ENCODE measurements at places on chromosomes 6 and 20. TPM values are rescaled to one million over a fixed set of nuclear protein-coding genes. Genes with fewer than 3 reads are reported as not detected.

EFCAB8 gene
- total RNA-seq = 0.80 TPM

FAM209B gene
- 1.8 TPM for total RNA-seq

RFX6 gene
- total RNA-seq = not detected

OR2J3 gene
- total RNA-seq = 0.09 TPM

CST5 gene
- total RNA-seq = not detected

L3MBTL3 gene
- 22.5 TPM for total RNA-seq

BPI gene
- not detected for total RNA-seq

DNA sequence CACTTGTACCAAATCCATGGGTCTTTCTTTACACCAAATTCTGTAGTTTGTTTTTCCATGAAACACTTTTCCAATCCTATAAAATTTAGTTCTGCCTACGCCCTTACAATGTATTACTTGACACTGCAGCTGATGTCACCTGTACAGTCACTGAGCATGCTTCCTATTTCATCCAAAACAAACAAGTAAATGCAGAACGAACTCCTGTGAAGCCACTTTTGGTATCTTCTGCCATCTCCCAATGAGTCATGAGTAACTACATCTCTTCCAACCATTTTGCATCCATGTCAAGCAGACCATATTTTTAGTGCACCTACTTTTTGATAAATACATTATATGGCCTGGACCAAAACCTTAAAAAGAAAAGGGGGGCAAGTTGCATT, 42.4 kb downstream of the HDDC2 start:
- H3K4me3 ChIP-seq = no peak overlapping the region
- H3K36me3 ChIP-seq = no peaks in the 10 kb centered on the region
- no peak for DNase-seq
- no peaks in the 10 kb centered on the region for H3K27me3 ChIP-seq
- no peak overlapping the region for H3K27ac ChIP-seq

DNA sequence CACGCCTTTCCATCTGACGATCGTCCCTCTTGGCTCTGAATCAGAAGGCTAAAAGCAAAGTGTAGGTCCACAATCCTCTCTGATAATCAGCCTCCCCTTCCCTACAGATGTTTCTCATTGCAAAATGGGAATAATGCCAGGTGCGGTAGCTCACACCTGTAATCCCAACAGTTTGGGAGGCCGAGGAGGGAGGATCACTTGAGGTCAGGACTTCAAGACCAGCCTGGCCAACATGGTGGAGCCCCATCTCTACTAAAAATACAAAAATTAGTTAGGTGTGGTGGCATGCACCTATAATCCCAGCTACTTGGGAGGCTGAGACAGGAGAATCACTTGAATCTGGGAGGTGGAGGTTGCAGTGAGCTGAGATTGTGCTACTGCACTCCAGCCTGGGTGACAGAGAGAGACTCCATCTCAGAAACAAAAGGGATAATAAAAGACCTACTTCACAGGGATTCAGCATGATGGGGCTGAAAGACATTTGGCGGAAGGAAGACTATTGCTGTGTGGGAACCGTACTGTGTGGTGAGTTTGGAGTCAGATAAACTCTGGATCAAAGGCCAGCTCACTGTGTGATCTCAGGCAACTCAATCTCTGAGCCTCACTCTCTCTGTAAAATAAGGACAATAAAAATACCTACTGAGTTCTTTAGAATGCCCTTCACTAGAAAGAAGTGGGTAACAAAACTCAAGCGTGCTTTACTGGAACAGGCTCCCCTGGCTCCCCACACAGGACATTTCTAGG, 15.9 kb upstream of the SLC9A8 start:
- peaks cover 2% of the 10 kb centered on the region for H3K4me1 ChIP-seq
- no peaks in the 10 kb centered on the region for H3K36me3 ChIP-seq
- H3K27ac ChIP-seq = no peak overlapping the region

- no peak overlapping the region for H3K4me3 ChIP-seq
- H3K36me3 ChIP-seq = no peaks in the 10 kb centered on the region
- H3K27me3 ChIP-seq = no peaks in the 10 kb centered on the region
- no peak for DNase-seq
These were observed 601.1 kb upstream of the MAN1A1 start for GRCh38 chr6:119950681-119951080.

DNA sequence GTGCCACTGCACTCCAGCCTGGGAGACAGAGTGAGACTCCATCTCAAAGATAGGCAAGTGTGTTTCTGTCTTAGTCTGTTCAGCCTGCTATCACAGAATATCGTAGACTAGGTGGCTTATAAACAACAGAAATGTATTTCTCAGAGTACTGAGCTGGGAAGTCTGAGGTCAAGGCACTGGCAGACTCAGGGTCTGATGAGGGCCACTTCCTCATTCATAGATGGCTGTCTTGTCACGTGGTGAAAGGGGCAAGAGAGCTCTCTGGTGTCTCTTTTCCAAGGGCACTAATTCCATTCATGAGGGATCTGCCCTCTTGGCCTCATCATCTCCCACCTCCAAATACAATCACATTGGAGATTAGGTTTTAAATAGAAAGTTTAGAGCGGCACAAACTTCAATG, 95.6 kb upstream of the PHACTR3 start:
- no peaks in the 10 kb centered on the region for H3K27me3 ChIP-seq
- no peaks in the 10 kb centered on the region for H3K4me1 ChIP-seq
- no peak for DNase-seq
- no peak overlapping the region for H3K27ac ChIP-seq
- H3K36me3 ChIP-seq = no peaks in the 10 kb centered on the region
- H3K4me3 ChIP-seq = no peak overlapping the region

GRCh38 chr6:61886608-61887259, 399.3 kb downstream of the KHDRBS2 start:
- no peak overlapping the region for H3K27ac ChIP-seq
- H3K4me1 ChIP-seq = no peaks in the 10 kb centered on the region
- H3K27me3 ChIP-seq = no peaks in the 10 kb centered on the region
- H3K36me3 ChIP-seq = no peaks in the 10 kb centered on the region
- DNase-seq = no peak
- no peak overlapping the region for H3K4me3 ChIP-seq

GRCh38 chr6:5854899-5855298, 151.8 kb downstream of the NRN1 start:
- DNase-seq = no peak
- no peak overlapping the region for H3K27ac ChIP-seq
- no peak overlapping the region for H3K4me3 ChIP-seq

GRCh38 chr6:93307505-93308409, 111.6 kb downstream of the EPHA7 start:
- no peaks in the 10 kb centered on the region for H3K27me3 ChIP-seq
- H3K27ac ChIP-seq = no peak overlapping the region
- no peaks in the 10 kb centered on the region for H3K36me3 ChIP-seq
- H3K4me1 ChIP-seq = no peaks in the 10 kb centered on the region

DNA sequence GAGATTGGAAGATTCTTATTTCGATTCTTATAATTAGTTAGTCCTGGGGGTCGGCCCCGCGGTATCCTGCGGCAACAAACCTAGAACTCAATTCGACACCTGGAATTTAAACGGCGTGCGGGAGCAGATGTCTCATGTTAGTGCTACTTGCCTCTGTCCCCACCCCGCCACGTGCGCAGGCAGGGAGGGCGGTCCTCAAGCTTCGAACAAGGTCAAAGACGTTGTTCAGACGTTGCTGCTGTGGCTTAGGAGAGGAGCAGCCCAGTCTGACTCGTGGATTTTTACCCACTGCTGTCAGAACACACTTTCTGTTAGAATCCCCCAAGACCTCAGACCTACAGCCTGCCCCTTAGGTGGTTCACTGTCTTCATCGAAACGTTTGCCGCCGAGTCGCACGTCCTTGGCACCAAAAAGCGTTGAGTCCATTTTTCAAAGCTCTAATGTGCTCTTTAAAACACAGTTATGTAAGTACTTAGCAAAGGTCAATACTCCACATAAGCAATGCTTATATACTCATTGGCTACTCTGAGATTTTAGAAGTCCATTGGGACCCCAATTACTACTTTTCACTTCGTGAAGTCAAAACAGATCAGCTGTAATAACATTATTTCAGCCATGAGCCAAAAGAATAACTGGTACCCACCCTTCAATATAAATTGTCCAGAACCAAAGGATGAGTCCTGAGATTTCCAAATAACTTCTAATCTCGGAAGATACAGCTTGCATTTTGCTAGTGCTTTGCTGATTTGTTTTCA, 2.7 kb upstream of the C6orf62 start:
- H3K36me3 ChIP-seq = no peaks in the 10 kb centered on the region
- H3K27ac ChIP-seq = peak overlapping the region; percentile 99
- H3K4me1 ChIP-seq = peaks cover 24% of the 10 kb centered on the region
- DNase-seq = peak; percentile 82
- peak overlapping the region; percentile 78 for H3K4me3 ChIP-seq

- H3K36me3 ChIP-seq = no peaks in the 10 kb centered on the region
- no peak overlapping the region for H3K4me3 ChIP-seq
- no peaks in the 10 kb centered on the region for H3K27me3 ChIP-seq
- H3K27ac ChIP-seq = no peak overlapping the region
- H3K4me1 ChIP-seq = no peaks in the 10 kb centered on the region
These were observed 361.4 kb downstream of the SAMD5 start for GRCh38 chr6:147869869-147870268.

GRCh38 chr20:47357296-47358038, 968 bp upstream of the ZMYND8 start:
- peak; percentile 75 for DNase-seq
- peak overlapping the region; percentile 92 for H3K27ac ChIP-seq
- H3K4me1 ChIP-seq = peaks cover 51% of the 10 kb centered on the region
- no peaks in the 10 kb centered on the region for H3K27me3 ChIP-seq
- peak overlapping the region; percentile 50 for H3K4me3 ChIP-seq

DNA sequence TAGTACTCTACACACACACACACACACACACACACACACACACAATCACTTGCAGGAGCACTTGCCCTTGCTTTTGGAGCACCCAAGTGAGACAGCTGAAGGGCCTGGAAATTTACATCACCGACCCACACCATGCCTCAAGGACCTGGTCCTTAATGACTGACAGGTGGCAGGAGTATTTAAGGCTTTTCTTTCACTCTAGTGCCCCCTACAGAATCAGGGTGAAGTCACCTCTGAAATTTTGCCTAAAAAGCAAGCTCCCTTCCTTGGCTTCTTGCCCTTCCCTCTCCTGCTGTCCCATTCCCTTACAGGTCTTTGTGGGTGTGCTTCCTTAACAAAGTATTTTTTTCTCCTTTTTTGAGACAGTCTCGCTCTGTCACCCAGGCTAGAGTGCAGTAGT, 353.5 kb upstream of the IRAK1BP1 start:
- DNase-seq = no peak
- no peaks in the 10 kb centered on the region for H3K27me3 ChIP-seq
- H3K27ac ChIP-seq = no peak overlapping the region

- peaks cover 2% of the 10 kb centered on the region for H3K36me3 ChIP-seq
- H3K27me3 ChIP-seq = no peaks in the 10 kb centered on the region
- no peak overlapping the region for H3K27ac ChIP-seq
- no peak overlapping the region for H3K4me3 ChIP-seq
These were observed 97.3 kb downstream of the CDKAL1 start for GRCh38 chr6:20631549-20631924.

DNA sequence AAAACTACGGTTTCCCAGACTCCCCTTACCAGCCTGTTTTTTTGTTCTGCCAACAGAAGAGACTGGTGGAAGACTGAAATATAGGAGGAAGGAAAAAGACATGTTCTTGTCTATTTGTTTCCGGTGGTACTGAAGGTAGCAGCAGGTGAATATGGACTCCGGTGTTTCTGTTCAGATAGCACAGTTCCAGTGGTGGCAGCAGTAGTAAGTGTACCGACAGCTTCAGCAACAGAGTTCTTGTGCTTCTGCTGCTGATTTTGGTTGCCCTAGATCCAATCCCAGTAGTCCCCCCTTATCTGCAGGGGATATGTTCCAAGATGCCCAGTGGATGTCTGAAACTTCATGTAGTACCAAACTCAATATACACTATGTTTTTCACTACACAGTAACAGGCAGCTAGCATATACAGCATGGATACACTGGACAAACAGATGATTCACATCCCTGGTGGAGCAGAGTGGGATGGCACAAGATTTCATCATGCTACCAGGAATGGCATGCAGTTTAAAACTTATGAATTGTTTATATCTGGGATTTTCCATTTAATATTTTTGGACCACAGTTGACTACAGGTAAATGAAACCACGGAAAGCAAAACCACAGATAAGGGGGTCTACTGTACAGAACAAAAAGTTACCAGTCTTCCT, 301.8 kb downstream of the BTBD9 start:
- H3K27ac ChIP-seq = no peak overlapping the region
- no peak for DNase-seq
- H3K27me3 ChIP-seq = no peaks in the 10 kb centered on the region
- no peaks in the 10 kb centered on the region for H3K4me1 ChIP-seq
- H3K36me3 ChIP-seq = peaks cover 6% of the 10 kb centered on the region

DNA sequence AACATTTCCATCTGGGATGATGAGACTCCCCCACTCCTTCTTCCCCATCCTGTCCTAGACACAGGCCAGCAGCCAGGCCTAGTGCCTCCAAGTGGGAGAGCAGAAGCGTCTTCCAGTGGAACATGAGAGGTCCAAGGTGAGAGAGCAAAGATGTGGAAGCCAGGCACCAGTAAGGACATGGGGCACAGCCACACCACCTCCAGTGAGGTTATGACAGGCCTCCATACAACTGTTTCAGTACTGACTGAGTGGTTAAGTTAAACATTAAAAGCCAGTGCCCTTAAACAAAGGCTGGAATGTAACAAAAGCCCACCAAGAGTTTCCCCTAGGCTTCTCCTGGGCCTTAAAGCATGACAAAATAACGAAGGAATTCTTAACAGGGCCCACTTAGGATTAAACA, 5.3 kb downstream of the ZBTB24 start:
- no peak for DNase-seq
- no peak overlapping the region for H3K27ac ChIP-seq
- peaks cover 71% of the 10 kb centered on the region for H3K4me1 ChIP-seq
- peak overlapping the region; percentile 17 for H3K4me3 ChIP-seq
- no peaks in the 10 kb centered on the region for H3K27me3 ChIP-seq
- peaks cover 69% of the 10 kb centered on the region for H3K36me3 ChIP-seq

DNA sequence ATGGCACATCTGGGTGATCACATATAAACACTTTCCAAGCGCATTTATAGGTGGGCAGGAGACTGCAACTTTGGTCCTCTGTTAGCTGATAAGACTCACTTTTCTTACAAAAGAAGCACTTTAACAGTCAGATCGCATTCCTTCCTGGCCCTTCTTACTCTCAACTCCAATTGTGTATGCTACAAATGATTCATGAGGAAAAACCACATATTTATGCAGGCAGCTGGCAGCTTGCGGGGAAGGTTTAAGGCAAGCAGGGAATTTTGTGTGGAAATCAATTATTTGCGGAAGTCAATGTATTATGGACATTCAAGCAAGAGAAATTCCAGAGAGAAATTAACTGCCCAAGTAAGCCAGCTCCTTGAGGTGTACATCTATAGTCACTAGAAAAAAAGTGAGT, 194.0 kb downstream of the PKHD1 start:
- H3K4me1 ChIP-seq = no peaks in the 10 kb centered on the region
- no peak for DNase-seq
- no peaks in the 10 kb centered on the region for H3K36me3 ChIP-seq
- H3K27me3 ChIP-seq = peaks cover 3% of the 10 kb centered on the region

GRCh38 chr6:86715676-86716075, 221.7 kb upstream of the HTR1E start:
- no peak overlapping the region for H3K4me3 ChIP-seq
- no peaks in the 10 kb centered on the region for H3K27me3 ChIP-seq
- no peaks in the 10 kb centered on the region for H3K4me1 ChIP-seq
- DNase-seq = no peak

GRCh38 chr6:164069350-164069990, 655.0 kb downstream of the QKI start:
- H3K4me3 ChIP-seq = no peak overlapping the region
- no peak overlapping the region for H3K27ac ChIP-seq
- H3K27me3 ChIP-seq = peaks cover 4% of the 10 kb centered on the region
- DNase-seq = no peak
- H3K4me1 ChIP-seq = no peaks in the 10 kb centered on the region

Data from T-cell (primary cell).